ENCODE measurements at places on chromosomes 12 and 14. TPM values are rescaled to one million over a fixed set of nuclear protein-coding genes. Genes with fewer than 3 reads are reported as not detected.

The DTX3 gene
- 14.2 TPM for total RNA-seq

The TMBIM6 gene
- 491 TPM for total RNA-seq

The SLC17A8 gene
- total RNA-seq: 0.06 TPM

The VRTN gene
- 0.02 TPM for total RNA-seq

The POTEM gene
- not detected for total RNA-seq

The NXPH4 gene
- 3.8 TPM for total RNA-seq

The MANSC4 gene
- not detected for total RNA-seq

The EFS gene
- not detected for total RNA-seq

The CFAP251 gene
- total RNA-seq: 1.1 TPM

The FITM1 gene
- not detected for total RNA-seq

The GTF2A1 gene
- total RNA-seq: 10.9 TPM

The TAS2R46 gene
- total RNA-seq: not detected

The CNTN1 gene
- total RNA-seq: 51.1 TPM

The CAPZA3 gene
- not detected for total RNA-seq

The C12orf56 gene
- 0.05 TPM for total RNA-seq

The HIP1R gene
- 22.5 TPM for total RNA-seq

The KRT73 gene
- not detected for total RNA-seq

The SCARB1 gene
- total RNA-seq: 167 TPM
